ENCODE measurements at places on chromosomes 3 and 15. TPM values are rescaled to one million over a fixed set of nuclear protein-coding genes. Genes with fewer than 3 reads are reported as not detected.

- DNase-seq = no peak
- H3K4me3 ChIP-seq = no peak overlapping the region
- H3K36me3 ChIP-seq = no peaks in the 10 kb centered on the region
- no peaks in the 10 kb centered on the region for H3K27me3 ChIP-seq
- H3K4me1 ChIP-seq = no peaks in the 10 kb centered on the region
These were observed 94.1 kb downstream of the PLSCR2 start for GRCh38 chr3:146375219-146375618.

DNA sequence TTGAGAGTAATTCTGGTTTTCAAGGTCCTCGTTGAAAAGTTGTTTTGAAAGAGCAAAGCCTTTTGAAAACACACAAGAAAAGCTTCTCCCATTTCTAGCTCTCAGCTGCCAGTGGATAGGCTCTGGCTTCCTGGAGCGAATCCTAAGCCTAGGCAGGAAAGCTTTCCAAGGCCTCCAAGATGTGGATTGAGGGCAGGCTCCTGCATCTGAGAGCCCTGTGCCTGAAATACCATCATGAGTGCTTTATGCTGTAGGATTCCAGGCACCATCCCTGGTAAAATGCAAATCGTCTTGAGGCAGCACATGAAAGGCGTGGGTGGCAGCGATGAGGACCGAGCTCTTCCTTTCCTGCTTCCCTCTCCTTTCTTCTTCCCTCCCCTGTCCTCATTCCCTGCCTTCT, 60.7 kb upstream of the CORO2B start:
- DNase-seq = no peak
- H3K27me3 ChIP-seq = no peaks in the 10 kb centered on the region
- H3K4me3 ChIP-seq = no peak overlapping the region

GRCh38 chr15:42384597-42384996, 25.3 kb downstream of the CAPN3 start:
- no peak overlapping the region for H3K4me3 ChIP-seq
- no peaks in the 10 kb centered on the region for H3K4me1 ChIP-seq
- H3K27ac ChIP-seq = no peak overlapping the region
- no peak for DNase-seq

Gene CCK
- total RNA-seq = not detected

Gene ZNF502
- total RNA-seq = 9.5 TPM

Measured in breast epithelium (tissue), 4 donors.